Kidney tubule cell (primary cell): ENCODE measurements at places on chromosomes 5 and 9.

DNA sequence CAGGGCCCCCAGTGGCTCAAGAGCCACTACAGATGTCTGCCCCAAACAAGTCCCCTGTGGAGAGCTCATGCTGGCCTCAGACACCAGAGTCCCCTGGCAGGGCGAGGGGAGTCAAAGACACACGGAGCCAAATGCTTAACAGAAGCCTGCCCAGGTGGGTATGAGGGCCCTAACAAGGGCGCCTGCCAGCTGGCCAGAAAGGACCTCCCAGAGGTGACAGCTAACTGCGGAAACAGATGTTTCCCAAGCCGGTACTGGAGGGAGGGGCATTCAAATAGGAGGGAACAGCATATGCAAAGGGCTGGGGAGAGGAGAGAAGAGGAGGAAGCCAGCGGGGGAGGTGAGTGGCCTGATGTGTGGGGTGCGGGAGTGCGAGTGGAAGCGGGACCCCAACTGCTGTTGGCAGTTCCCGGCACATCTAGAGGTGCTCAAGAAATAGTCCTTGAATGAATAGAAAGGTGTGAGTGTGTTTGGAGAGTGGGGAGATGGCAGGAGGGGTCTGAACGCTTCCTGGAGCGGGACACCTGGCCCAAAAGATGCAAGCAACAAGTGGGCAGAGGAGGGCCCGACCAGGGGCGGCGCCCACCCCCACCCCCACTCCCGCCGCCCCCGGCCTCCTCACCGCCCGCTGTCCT, 824 bp downstream of the MXD3 start:
- DNase-seq = peak; percentile 26

GRCh38 chr5:170479484-170479883, 24.3 kb upstream of the KCNIP1 start:
- peak; percentile 95 for DNase-seq

GRCh38 chr9:13263511-13263910, 16.0 kb downstream of the MPDZ start:
- no peak for DNase-seq

- DNase-seq = peak; percentile 11
Measured at GRCh38 chr5:5221724-5222123, 81.6 kb downstream of the ADAMTS16 start.

DNA sequence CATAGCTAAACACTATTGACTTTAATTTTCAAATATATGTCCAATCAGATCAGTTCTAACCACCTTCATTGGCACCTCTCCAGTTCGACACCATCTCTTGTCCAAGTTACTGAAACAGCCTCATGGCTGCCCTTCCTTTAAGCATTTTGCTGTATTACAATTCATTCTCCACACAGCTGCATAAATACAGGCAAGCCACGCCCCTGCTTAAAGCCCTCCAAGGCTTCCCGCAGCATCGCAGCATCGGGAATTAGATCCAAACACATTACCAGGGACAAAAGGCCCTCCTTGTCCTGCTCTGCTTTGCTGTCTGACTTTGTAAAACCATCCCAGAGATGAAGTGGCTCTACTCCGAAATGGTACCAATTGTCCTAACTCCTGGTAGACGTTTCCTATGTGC, 75.1 kb upstream of the RAI14 start:
- no peak for DNase-seq

DNA sequence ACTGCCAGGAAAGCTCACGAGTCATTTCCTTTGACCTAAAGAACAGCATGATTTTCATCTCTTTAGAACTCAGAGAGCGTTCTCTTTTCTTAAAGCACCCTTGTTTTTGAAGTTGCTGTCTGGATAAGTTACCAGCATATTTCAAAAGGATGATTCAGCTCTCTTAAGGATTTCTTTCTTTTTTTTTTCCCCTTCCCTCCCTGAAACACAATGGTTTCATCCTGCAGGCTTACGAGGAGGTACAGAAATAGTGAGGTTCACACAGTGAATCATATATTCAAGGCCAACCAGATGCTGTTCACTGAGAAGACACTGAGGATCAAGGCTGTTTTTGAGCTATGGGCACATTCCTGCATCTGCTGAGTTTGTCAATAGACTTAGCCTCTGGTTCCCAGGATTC, 257.2 kb downstream of the KIF4B start:
- no peak for DNase-seq
